Dermis blood vessel endothelial cell (primary cell): ENCODE measurements at places on chromosomes 6 and 20. TPM values are rescaled to one million over a fixed set of nuclear protein-coding genes. Genes with fewer than 3 reads are reported as not detected.

Gene RIMS4
- not detected in 2 replicates for total RNA-seq

Gene MLN
- not detected in 2 replicates for total RNA-seq

Gene FRK
- 0.05 and 0.17 TPM in 2 replicates for total RNA-seq

Gene TULP1
- total RNA-seq = not detected in 2 replicates

Gene COMMD7
- 24.4 and 28.1 TPM in 2 replicates for total RNA-seq

Gene GRM1
- total RNA-seq = 0.05 TPM in 1 of 2 replicates, not detected in the other

Gene CALHM6
- 0.33 and 0.85 TPM in 2 replicates for total RNA-seq

Gene FILIP1
- total RNA-seq = 11.3 and 21.1 TPM in 2 replicates

Gene C6orf15
- 0.14 TPM in 1 of 2 replicates, not detected in the other for total RNA-seq

Gene SSTR4
- not detected in 2 replicates for total RNA-seq
